ENCODE measurements at places on chromosomes 1 and 21. TPM values are rescaled to one million over a fixed set of nuclear protein-coding genes. Genes with fewer than 3 reads are reported as not detected.

Gene SLC44A5
- total RNA-seq, result 0.29 TPM

Gene PFKFB2
- total RNA-seq, result 27.0 TPM

Gene TAL1
- 3.2 TPM for total RNA-seq

Gene CSMD2
- total RNA-seq, result 1.1 TPM

Gene CASQ1
- 10.5 TPM for total RNA-seq

Gene C1orf21
- 83.6 TPM for total RNA-seq

Gene MROH7
- 25.2 TPM for total RNA-seq

Gene PTAFR
- 9.9 TPM for total RNA-seq

Gene CADM3
- 4.2 TPM for total RNA-seq

Gene MPZL1
- 99.4 TPM for total RNA-seq

Gene DISC1
- 9.6 TPM for total RNA-seq

Gene UBE2U
- total RNA-seq, result not detected

Gene KLHDC8A
- not detected for total RNA-seq

Gene BEND5
- total RNA-seq, result 8.3 TPM

Gene IPO13
- total RNA-seq, result 22.1 TPM

Gene HFM1
- total RNA-seq, result 4.4 TPM

Gene CD164L2
- not detected for total RNA-seq

Gene THAP3
- total RNA-seq, result 11.7 TPM

Gene SLC1A7
- total RNA-seq, result not detected

Gene HLX
- 7.5 TPM for total RNA-seq

Gene BRINP2
- not detected for total RNA-seq

Gene TFF2
- total RNA-seq, result not detected

Gene GNG4
- not detected for total RNA-seq

Gene AVPR1B
- not detected for total RNA-seq

Gene SUSD4
- total RNA-seq, result 21.9 TPM

Gene GPR52
- total RNA-seq, result 5.0 TPM

Gene MANEAL
- total RNA-seq, result 10.2 TPM

Gene PIGM
- total RNA-seq, result 11.1 TPM

Gene LCE2C
- total RNA-seq, result not detected

Gene AZIN2
- total RNA-seq, result 4.6 TPM

Gene ADARB1
- 23.9 TPM for total RNA-seq

Gene SETSIP
- not detected for total RNA-seq

Measured in ureter (tissue), 1 donor.